ENCODE measurements at places on chromosomes 5 and 9. TPM values are rescaled to one million over a fixed set of nuclear protein-coding genes. Genes with fewer than 3 reads are reported as not detected.

DNA sequence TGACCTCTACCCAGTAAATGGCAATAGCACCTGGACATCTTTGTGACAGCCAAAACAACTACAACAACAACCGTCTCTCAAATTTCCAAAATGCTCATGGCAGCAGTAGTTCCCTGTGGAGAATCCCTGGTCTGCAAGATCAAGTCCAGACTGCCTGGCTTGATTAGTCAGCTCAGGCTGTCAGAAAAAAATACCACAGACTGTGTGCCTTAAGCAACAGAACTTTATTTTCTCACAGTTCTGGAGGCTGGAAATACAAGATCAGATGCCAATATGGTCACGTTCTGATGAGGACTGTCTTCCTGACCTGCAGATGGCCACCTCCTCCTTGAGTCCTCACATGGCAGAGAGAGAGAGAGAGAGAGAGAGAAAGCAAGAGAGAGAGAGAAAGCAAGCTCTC lies 52.3 kb upstream of the MOCS2 start:
- DNase-seq = no peak
- no peaks in the 10 kb centered on the region for H3K36me3 ChIP-seq
- H3K27ac ChIP-seq = no peak overlapping the region
- no peaks in the 10 kb centered on the region for H3K27me3 ChIP-seq

Gene ZNF346
- 32.2 TPM for total RNA-seq

Gene ARL14EPL
- total RNA-seq = not detected

Gene TRPM3
- total RNA-seq = 37.2 TPM

DNA sequence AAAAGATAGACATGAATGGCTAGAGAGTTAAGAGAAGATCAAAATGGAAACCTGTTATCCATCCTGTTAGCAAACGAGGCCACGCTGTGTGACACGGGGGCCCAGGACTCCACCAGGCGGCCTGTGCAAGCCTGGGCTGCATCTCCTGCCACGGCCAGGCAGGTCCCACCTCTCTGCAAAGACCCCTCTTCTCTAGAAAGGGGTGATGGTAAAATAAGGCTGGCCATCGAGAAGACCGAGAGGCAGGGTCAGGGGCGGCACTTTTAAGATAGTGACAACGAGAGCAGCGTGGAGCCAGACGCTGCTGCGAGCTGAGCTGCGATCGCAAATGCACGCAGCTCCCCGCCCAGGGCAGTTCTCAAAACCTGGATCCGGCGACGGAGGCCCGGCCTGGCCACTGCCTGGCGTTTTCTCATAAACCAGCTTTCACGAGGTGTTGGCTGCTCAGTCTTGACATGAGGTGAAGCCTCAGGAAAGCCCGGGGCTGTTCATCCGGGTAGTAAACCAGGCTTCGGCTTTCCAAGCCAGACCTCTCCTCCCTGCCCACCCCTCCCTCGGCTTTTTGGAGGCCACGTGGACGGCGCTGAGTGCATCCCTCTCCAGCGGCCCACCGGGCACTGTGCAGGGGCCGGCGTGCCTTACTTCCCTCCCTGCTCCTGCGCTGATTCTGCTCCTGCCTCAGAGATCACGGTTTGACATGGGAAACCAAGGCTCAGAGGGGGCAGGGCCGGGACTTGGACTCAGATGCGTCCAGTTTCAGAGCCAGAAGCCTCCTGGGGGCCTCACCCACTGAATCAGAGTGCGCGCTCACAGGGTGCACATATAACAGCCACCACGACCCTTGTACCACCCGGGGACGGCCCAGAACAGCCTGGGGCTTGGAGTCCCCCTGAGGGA lies 151.6 kb upstream of the PHYKPL start:
- H3K4me1 ChIP-seq = peaks cover 19% of the 10 kb centered on the region
- no peak overlapping the region for H3K27ac ChIP-seq
- peak; percentile 46 for DNase-seq
- no peak overlapping the region for H3K4me3 ChIP-seq
- no peaks in the 10 kb centered on the region for H3K36me3 ChIP-seq
- no peaks in the 10 kb centered on the region for H3K27me3 ChIP-seq

GRCh38 chr5:151106043-151106442 lies 25.2 kb upstream of the TNIP1 start:
- H3K27me3 ChIP-seq = no peaks in the 10 kb centered on the region
- H3K4me3 ChIP-seq = no peak overlapping the region
- H3K27ac ChIP-seq = no peak overlapping the region
- H3K36me3 ChIP-seq = no peaks in the 10 kb centered on the region

- H3K36me3 ChIP-seq = no peaks in the 10 kb centered on the region
- H3K4me1 ChIP-seq = no peaks in the 10 kb centered on the region
- DNase-seq = no peak
- H3K27me3 ChIP-seq = no peaks in the 10 kb centered on the region
- H3K4me3 ChIP-seq = no peak overlapping the region
These were observed 78.0 kb upstream of the C6 start for GRCh38 chr5:41291323-41291722.

- no peaks in the 10 kb centered on the region for H3K4me1 ChIP-seq
- peaks cover 29% of the 10 kb centered on the region for H3K27me3 ChIP-seq
- H3K36me3 ChIP-seq = no peaks in the 10 kb centered on the region
- peak; percentile 91 for DNase-seq
- peak overlapping the region; percentile 56 for H3K4me3 ChIP-seq
These were observed 194 bp upstream of the RXFP3 start for GRCh38 chr5:33936004-33936380.

GRCh38 chr9:136091582-136092352 lies 3.3 kb downstream of the NACC2 start:
- peaks cover 31% of the 10 kb centered on the region for H3K27me3 ChIP-seq
- no peak overlapping the region for H3K4me3 ChIP-seq
- peak; percentile 17 for DNase-seq
- no peaks in the 10 kb centered on the region for H3K36me3 ChIP-seq
- peaks cover 38% of the 10 kb centered on the region for H3K4me1 ChIP-seq

DNA sequence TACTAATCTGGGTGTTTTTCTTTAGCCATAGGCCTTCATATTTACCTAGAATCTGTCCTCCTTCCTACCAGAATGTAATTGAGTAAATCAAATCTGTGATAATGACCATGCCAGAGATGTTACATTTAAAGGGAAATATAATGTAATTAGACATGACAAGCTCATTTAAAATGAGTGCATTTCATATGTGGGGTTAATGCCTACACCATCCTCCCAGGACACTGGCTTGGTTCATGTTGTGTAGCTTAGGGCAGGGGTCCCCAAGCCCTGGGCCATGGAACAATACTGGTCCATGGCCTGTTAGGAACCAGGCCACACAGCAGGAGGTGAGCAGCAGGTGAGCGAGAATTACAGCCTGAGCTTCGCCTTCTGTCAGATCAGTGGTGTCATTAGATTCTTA lies 276.9 kb upstream of the DAP start:
- H3K4me1 ChIP-seq = peaks cover 4% of the 10 kb centered on the region
- no peak overlapping the region for H3K4me3 ChIP-seq
- no peaks in the 10 kb centered on the region for H3K27me3 ChIP-seq
- no peak overlapping the region for H3K27ac ChIP-seq

All from neural progenitor cell (in vitro differentiated cells).